ENCODE measurements at places on chromosomes 6 and 20.

GRCh38 chr20:10225439-10226060 is 6.9 kb downstream of the SNAP25 start:
- no peak for DNase-seq

DNA sequence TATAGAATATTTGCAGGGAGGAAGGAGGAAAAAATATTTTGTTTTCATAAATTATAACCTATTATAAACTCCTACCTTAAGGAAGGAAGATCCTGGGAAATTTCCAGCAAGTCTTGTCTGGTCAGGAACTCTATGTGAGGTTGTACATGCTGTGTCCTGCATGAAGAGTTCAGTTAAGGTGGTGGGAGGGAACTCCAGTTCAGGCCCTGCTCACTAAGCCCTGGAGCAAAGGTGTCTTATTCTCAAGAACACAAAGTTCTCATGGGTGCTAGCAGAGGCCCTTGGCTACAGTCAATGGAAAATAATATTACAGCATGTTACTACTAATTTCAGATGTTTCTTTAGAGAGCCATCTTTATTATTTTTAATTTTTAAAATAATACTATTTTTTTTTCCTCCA is 3.8 kb upstream of the OGFRL1 start:
- no peak for DNase-seq

GRCh38 chr20:50735813-50736212 is 4.4 kb downstream of the PARD6B start:
- DNase-seq, result no peak

DNA sequence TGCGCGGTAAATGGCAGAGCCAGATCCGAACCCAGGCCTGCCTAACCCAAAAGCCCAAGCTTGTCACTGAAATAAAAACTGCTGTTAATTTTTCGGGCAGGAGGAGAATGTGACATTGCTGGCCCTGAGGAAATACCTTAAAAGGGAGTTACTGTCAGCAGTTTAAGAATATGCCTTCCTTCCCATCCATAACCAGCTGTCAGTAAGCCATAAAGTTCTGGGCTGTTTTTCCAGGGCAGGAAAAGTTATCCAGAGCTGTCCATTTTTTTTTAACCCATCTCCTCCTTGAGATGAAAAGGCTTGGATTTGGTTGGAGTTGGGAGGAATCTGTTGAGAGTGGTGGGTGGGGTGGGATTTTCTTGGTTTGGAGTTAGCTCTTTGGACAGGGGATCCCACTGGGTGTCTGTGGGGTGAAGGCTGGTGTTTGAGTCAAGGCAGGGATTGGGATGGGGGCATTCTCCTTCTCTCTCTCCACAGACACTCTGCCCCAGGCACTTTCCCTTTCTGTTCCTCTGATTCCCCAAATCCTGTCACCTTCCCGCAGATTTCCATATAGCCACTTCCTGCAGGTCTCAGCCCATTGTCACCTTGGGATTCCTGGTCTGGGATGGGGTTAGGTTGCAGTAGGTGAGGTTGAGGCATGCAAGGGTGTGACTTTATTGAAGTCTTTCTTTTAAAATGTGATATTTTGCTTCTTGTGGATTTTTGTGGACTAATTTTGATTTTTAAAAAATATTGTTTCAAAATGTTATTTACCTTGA is 4.3 kb upstream of the KCNG1 start:
- DNase-seq, result no peak
